ENCODE measurements at places on chromosomes 1 and 21.

- no peak for DNase-seq
These were observed 345.6 kb upstream of the AJAP1 start for GRCh38 chr1:4308806-4309205.

DNA sequence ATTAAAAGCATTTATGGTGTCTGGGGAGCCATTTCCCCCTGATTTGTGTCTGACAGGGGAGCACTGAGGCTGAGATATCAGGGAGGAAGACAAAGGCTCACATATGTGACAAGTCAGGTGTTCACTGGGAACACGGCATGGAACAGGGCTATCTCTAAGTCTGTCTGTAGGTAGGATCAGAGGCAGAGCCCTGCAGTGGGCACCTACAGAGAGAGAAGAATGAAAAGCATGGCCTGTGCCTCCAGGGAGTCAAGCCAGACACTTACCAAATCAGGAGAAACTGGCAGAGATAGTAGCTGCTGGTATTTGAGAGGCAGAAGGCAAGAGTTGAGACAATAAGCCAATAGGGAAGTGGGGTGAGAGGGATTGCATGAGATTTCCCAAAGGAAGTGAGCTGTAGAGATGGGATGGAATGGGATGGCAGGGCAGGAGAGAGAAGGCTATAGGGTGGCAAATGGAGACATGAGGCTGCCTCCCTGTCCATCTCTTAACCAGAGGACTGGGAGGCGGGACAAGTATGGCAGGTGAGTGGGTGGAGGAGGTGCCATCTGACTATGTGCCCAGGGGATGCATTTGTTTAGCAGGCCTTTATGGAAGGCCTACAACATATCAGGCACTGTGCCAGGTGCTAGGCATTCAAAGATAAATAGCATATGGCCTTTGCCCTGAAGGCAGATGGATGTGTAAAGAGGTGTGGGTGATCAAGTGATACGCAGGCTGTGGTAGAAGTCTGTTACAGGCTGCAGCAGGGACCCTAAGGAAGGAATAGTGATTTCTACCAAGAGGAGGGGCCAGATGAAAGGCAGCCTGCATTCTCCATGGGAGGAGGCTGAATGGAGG, 136.2 kb upstream of the IPO9 start:
- DNase-seq, result no peak

DNA sequence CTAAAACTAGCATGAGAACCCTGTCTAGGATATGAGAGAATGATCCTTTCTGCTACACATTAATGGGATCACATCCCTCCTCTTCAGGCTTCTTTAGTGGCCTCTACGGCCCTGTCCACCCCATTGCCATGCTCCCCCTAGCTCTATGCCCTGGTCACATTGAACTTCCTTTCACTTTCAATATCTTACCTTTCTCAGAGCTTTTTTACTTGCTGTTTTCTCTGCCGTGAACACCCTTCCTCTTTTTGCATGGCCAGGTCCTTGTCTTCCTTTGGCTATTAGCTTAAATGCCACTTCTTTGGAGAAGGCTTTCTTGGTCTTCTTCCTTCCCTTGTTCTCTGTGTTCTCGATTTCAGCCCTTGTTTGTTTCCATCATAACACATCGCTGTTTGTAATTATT, 97.4 kb downstream of the GIPC2 start:
- DNase-seq, result no peak

- no peak for DNase-seq
These were observed 88.5 kb upstream of the VCAM1 start for GRCh38 chr1:100631015-100631551.

- DNase-seq, result peak; percentile 45
These were observed at the start of gene MCOLN3 for GRCh38 chr1:85048296-85049064. TSS of gene MCOLN3 (minus strand) at chr1:85048500. CDS start at chr1:85045360, 3,140 bp downstream.

GRCh38 chr1:97145321-97145956, 423.9 kb downstream of the PTBP2 start:
- no peak for DNase-seq

DNA sequence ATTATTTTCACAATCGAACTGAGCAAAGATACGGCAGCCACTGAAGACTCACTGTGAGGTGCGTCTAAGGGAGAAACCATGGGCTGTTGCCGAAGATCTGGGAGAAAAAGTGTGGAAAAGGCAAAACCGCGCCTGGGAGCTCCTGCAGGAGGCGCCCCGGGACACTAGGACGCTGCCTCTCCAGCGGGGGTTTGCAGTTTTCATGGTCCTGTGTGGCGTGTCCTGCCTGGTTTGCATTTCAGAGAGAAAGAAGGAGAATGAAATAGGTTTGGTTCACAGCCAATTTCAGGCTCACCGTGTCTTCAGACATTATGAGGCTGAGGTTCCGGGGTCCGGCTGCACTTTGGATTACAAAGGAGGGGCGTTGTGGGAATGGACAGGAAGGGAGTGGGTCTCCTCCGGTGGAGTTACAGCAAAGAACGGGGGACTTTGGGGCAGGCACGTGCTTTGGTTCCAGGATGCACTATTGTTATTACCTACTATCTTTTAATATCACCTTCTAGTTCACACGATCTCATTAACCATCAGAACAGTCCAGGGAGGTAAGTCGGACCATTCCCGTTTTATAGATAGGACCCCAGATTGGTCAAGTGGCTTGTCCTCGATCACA, 179.8 kb downstream of the DYRK1A start:
- no peak for DNase-seq

- DNase-seq, result no peak
These were observed 13.8 kb downstream of the GALNT2 start for GRCh38 chr1:230080822-230081221.

- DNase-seq, result no peak
These were observed 42.6 kb upstream of the LBR start for GRCh38 chr1:225470211-225471108.

GRCh38 chr1:23395154-23395724, 25.6 kb upstream of the ZNF436 start:
- no peak for DNase-seq

DNA sequence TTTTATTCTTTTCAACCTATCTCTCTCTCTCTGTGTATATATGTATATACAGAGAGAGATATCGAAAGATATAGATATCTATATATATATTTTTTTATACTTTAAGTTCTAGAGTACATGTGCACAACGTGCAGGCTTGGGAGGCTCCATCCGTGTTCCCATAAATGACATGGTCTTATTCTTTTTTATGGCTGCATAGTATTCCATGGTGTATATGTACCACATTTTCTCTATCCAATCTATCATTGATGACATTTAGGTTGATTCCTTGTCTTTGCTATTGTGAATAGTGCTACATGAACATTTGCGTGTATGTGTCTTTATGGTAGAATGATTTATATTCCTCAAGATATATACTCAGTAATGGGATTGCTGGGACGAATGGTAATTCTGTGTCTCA, 55.2 kb upstream of the GPR88 start:
- DNase-seq, result no peak

DNA sequence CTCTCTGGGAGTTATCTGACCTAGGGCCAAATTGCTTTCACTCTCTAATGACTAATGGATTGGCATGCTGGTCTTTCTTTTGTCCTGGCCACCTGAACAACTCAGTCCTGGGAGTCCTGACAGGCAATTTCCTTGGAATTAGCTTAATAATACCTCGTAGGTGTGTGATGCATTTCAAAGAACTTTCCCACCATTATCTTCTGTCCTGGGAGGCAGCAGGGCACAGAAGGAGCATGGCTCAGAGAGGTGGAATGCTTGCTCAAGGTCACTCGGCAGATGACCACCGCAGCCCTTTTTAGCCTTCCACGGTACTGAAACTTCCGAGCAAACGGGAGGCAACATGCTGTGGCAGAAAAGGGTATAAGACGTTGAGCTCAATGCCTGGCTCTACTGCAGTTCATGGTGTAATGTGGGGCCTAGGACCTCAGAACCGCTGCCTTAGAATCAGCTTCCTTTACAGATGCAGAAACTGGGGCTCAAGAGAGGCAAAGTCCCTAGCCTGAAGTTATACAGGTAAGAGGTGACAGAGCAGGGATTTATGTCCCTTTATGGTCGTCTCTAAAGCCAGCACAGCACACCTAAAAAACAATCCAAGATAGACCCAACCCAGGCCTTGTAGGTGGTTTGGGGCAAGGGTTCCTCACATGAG, 3.2 kb downstream of the ID3 start:
- DNase-seq, result no peak
